MCF 10A (cell line): ENCODE measurements at places on chromosomes 3 and 15.

DNA sequence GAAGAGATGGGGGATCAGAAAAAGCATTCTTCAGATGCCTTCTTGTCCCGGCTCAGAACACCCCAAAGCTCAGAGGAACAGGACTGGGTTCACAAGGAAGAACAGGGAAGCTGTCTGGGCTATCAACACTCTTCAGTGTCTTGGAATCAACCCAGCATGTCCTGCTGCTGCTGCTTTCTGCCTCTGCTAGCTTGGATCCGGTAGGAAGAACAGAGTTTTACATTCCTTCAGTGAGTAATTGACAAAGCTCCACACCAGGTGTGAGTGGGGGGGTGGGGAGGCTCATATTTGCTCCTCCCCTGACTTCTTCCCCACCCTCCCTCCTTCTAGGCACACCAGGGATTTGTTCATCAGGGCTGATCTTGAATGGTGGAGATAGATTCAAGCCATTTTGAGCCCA is 13.1 kb upstream of the ETV5 start:
- H3K27ac ChIP-seq, result peak overlapping the region; percentile 35
- H3K4me3 ChIP-seq, result no peak overlapping the region
- H3K4me1 ChIP-seq, result peaks cover 9% of the 10 kb centered on the region
- no peaks in the 10 kb centered on the region for H3K36me3 ChIP-seq
- peaks cover 30% of the 10 kb centered on the region for H3K27me3 ChIP-seq

DNA sequence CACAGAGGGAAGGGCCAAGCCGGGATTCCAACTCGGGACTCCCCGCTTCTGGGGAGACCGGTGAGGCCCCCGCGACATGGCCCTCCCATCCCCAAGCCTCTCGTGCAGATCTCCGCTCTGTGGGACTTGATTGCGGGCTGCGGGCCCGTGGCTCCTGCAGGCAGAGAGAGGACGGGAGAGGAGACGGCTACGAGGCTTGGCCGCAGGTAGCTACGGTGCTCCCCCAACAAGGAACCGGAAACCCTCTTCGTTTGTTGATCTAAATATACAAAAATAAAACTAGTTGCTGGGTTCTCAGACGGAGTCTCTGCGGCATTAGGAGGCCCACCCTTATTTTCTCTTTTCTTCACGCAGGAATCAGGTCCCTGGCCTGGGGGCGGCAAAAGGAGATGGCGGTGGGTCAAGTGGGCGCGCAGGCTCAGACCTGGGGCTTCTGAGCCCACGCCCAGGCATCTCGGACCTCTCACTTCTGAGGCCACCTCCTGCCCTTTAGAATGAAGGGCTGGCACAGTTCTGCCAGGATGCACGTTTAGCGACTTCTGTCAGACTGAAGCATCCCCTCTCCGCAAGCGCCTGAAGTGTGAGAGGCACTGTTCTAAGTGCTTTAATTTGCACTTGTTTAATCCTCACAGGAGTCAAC is 10.9 kb downstream of the GNB5 start:
- no peak for DNase-seq
- H3K4me3 ChIP-seq, result peak overlapping the region; percentile 81
- H3K27me3 ChIP-seq, result no peaks in the 10 kb centered on the region
- H3K27ac ChIP-seq, result peak overlapping the region; percentile 93

GRCh38 chr3:189688262-189688661 is 57.1 kb downstream of the TP63 start:
- no peak for DNase-seq
- H3K36me3 ChIP-seq, result peaks cover 3% of the 10 kb centered on the region
- H3K27me3 ChIP-seq, result no peaks in the 10 kb centered on the region

DNA sequence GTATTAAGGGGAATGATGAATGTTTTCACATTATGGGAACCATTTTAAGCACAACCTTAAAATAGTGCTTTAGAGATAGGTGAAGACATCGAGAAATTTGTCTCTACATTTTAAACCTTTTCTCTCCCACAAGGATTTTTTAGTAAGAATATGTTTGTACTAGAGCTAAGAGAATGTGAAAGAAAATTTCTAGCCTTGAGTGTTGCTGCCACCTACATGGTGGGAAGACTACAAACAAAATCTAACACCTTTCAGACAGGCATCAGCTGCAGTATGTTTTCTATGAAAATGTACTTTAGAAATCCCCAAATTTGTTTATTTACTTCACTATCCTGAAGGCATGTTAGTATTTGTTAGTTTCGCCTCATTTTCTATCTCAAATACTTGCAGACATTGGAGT is 247.4 kb downstream of the WDR72 start:
- DNase-seq, result no peak
- no peaks in the 10 kb centered on the region for H3K4me1 ChIP-seq
- H3K36me3 ChIP-seq, result no peaks in the 10 kb centered on the region
- no peak overlapping the region for H3K27ac ChIP-seq
- peaks cover 8% of the 10 kb centered on the region for H3K27me3 ChIP-seq

DNA sequence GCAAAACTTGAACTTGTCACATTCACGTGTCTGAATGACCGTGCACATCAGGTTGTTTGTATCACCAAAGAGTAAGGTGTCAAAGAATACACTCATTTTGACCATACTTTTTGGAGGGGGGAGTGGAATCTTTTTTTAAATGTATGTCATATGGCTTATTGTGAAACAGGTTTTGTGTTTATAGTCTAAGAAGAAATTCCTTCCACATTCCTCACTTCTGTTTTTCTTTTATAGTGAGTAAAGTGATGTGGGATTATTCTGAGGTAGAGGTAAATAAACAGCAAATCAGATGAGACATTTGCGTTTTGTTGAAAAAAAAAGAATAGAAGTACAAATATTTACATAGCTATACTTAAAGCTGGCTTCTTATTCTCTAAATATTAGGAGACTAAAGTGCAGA is 33.0 kb downstream of the SRP14 start:
- H3K27ac ChIP-seq, result no peak overlapping the region
- no peaks in the 10 kb centered on the region for H3K4me1 ChIP-seq
- H3K4me3 ChIP-seq, result no peak overlapping the region
- peak; percentile 20 for DNase-seq

DNA sequence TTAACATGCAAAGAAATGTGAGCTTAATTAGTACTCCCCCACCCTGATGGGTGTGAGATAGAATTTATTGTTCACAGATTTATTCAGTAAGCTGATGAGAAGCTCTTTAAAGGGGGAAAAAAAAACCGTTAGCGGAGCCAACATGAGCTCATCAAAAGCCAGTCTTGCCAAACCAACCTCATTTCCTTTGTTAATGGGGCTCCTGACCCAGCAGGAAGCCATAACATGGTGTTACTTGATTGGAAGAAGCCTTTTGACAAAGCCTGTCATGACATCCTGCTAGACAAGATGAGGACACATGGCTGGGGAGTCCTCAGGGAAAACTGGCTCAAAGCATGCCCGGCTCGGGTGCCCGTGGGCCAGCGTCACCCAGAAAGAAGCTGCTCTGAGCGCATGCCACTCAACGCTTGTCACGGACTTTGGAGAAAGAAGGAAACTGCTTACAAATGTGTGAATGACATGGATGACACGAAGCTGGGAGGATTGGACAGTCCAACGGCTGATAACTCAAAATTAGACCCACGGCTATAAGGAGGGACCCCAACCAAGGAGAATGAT is 64.6 kb downstream of the SLCO2A1 start:
- H3K36me3 ChIP-seq, result no peaks in the 10 kb centered on the region
- no peak overlapping the region for H3K4me3 ChIP-seq
- no peaks in the 10 kb centered on the region for H3K27me3 ChIP-seq
- peaks cover 18% of the 10 kb centered on the region for H3K4me1 ChIP-seq
- DNase-seq, result no peak

GRCh38 chr15:69658411-69658945 is 205.9 kb downstream of the RPLP1 start:
- H3K4me1 ChIP-seq, result peaks cover 6% of the 10 kb centered on the region
- no peak overlapping the region for H3K4me3 ChIP-seq
- no peaks in the 10 kb centered on the region for H3K36me3 ChIP-seq
- no peak overlapping the region for H3K27ac ChIP-seq
- DNase-seq, result no peak
